ENCODE measurements at places on chromosomes 7 and 10.

DNA sequence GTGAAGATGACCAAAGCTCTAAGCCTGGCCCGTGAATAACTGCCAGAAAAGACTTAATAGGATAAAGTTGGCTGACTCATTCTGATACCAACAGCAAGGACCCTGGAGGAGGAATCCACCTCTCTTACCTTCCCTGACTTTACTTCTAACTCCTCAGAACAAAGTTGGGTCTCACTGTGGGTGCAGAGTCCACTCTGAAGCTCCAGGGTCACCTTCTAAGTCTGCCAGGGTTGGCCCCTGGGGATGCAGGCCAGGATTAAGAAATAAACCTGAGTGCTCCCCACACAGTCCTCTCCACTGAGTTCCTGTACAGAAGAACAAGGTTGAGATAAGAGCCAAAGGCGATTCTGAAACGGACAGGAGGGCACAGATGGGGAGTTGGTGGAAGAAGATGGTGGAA lies 54.4 kb downstream of the GPR26 start:
- DNase-seq, result no peak

- DNase-seq, result no peak
Measured at GRCh38 chr7:16129431-16130110, 291.8 kb downstream of the CRPPA start.

- DNase-seq, result no peak
Measured at GRCh38 chr7:25663877-25664276, 435.6 kb upstream of the NPVF start.

GRCh38 chr7:149790146-149790548 lies 16.8 kb upstream of the ZNF467 start:
- DNase-seq, result peak; percentile 28

DNA sequence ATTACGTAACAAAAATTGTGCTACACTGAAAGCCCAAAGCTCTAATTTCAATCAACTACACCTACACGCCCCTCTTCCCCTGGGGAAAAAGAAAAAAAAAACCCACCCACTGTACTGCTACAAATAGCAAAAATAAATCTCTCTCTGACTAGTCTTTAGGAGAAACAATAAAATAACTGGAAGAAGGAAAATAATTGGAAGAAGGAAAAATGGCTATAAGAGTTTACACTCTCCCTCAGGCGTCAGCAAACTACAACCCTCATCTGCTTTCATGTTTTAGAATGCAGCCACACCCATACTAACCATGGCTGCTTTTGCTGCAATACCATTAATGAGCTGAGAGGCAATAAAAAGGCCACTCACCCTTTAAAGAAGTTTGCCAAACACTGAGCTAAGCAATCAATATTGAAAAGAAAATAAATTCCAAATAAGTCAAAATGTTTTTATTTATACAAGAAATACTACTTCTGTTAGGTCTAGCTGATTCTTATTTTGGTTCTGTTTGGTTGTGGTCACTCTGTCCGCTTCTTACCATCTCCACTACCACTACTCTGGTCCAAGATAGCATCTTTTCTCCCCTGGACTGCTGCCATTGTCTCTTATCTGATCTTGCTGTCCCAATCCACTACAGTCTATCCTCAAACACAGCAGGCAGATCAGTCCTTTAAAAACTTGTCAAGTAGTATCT lies 3.8 kb downstream of the MINDY3 start:
- no peak for DNase-seq

DNA sequence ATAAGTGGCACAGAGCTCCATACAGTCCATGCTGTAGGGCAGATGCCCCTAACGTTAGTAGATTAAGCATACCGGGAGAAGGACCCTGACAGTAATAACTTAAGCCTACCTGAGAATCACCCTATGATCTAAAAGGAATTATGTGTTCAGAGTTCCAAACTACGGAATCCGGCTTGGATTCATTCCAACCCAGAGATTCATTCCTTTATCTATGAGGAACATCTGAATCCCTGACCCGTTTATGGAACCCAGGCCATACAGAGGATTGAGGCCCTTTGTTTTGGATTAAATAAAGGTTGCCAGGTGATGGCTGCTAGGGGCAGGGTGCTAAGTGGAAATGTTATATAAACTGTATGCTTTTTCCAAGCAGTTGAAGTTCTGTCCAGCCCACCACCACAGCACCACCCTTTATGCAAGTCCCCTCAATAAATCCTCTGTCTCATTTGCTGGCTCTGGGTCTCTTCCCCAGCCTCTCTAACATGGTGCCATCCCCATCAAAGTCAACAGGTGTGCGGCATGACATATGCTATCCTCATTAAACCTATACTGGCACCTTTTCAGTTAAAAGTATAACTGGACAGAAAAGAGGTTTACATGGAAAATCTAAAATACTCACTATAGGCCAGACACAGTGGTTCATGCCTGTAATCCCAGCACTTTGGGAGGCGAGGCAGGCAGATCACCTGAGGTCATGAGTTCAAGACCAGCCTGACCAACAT lies 9.1 kb upstream of the ANAPC16 start:
- DNase-seq, result no peak

GRCh38 chr7:79714081-79714480 lies 260.6 kb upstream of the MAGI2 start:
- DNase-seq, result no peak

DNA sequence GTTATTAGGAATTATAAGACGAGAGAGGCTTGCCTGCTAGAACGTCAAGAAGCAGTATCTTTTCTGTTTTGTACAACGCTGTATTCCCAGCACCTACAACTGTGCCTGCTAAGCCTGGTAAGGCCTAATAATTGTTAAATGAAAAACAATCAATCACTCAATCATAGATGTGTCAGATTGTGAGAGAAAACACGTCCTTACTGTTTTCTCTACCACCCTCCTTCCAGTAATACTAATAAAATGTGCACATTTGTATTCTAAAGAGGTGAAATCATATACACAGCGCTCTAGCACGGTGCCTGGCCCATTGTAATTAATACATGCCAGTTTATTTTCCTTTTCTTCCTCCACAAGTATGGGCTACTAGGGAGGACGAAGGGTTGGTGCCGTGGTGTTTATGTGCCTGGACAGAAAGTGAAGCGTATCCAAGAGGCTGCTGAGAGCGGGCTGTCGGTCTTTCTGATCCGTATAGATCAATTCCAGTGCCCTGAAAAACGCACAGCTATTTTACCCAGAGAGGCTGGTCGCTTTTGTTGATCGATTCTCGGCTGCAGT lies 1.5 kb upstream of the AUTS2 start:
- DNase-seq, result no peak

DNA sequence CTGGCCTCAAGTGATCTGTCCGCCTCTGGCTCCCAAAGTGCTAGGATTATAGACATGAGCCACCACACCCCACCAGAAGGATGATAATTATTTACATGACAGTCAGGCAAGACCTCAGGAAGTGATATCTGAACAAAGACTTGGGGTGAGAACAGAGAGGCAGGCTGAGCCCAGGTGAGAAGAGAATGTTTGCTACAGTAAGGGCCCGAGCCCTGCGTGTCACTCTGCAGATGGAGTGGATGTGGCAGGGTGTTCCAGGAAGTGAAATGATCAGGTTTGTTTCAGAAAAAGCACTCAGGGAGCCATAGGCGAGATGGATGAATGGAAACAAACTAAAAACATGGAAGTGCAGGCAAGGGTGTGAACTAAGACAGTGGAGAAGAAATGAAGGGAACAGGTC lies 22.2 kb downstream of the SFMBT2 start:
- DNase-seq, result no peak

DNA sequence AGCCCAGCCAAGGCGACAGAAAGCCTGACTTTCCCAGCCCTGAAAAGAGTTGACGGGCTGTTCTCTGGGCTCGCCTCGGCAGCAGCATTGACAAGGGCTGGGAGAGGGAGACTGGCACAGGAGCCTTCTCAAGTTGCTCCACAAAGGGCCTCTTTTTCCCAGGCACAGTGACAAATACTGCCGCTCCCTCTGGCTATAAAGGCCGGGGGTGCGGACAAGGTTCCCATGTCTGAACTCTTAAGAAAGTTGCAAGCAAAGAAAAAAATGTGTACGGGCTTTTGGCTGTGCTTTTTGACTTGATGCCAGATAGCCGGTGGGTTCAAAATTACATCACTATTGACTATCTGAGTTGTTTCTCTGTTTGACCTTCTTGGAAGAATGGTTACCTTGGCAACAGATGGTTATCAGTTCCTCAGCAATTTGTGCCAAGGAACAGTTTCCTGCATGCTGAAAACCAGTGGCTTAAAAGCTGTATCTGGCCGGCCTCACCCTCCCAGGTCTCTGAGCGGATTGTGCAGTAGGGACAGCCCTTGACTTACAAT lies 115.9 kb upstream of the EEPD1 start:
- peak; percentile 16 for DNase-seq

GRCh38 chr7:141700296-141700847 lies 1.6 kb downstream of the DENND11 start:
- DNase-seq, result no peak

DNA sequence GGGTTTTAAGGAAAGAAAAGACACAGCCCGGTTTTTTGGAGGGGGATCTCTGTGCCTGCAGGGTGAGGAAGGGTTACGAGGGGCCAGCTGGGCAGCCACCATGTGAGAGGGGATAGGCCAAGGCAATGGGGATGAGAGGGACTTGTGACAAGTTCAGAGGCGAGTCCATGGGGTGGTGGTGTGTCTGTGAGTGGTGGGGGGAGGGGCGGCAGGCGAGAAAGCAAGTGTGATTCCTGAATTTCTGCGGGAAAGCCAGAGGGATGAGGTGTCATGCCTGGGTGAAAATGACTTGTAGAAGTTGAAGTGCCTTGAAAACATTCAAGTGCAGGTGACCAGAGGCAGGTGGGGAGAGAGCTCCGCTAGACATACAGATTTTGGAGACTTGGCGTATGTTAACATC lies 61.0 kb upstream of the RNF32 start:
- no peak for DNase-seq

DNA sequence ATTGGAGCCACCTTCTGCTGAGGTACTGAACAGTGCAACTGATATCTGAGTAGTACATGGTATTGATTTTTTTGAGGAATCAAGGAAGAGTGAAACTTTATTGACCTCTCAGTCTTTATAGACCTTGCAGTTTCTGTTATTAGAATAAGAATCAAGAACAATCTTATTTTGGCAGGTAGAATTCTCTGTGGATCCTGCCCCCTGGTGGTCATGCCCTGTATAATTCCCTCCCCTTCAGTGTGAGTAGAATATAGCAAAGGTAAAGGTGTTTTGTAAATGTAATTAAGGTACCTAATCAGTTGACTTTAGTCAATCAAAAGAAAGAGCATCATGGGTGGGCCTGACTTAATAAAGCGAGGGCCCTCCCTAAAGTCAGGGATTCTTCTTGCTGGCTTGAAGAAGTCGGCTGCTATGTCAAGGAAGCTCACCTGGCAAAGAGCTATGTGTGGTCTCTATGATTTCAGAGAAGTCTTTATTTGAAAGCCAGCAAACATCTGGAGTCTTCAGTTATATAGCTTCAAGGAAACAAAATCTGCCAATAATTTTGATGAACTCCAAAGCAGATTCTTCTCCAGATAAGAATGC lies 142.8 kb downstream of the LSM5 start:
- DNase-seq, result no peak

GRCh38 chr7:1620835-1621234 lies 49.2 kb upstream of the ELFN1 start:
- no peak for DNase-seq

DNA sequence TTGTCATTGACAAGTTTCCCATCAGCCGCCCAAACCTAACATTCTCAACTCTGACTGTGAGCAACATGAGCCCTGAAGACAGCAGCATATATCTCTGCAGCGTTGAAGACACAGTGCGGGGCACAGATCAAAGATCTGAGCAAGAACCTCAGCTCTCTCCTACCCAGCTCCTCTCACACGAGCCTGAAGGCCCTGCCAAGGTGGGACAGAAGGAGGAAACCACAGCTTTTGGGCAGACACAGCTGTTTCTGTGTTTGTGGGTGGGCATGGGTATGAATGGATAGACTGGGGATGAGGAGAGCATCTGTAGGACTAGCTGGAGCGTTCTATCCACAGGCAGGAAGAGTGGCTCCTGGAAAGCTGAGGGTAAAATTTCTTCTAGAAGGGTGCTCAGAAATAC lies 8.5 kb upstream of the PRSS1 start:
- DNase-seq, result no peak

Measured in thyroid gland (tissue), 4 donors.